ENCODE measurements at places on chromosomes 5 and 9.

- DNase-seq: no peak
These were observed 23.0 kb downstream of the FRRS1L start for GRCh38 chr9:109143881-109144562.

GRCh38 chr9:105861972-105862371 is 167.6 kb downstream of the TMEM38B start:
- DNase-seq: no peak

- no peak for DNase-seq
These were observed 446 bp downstream of the NXNL2 start for GRCh38 chr9:88535226-88536022.

- DNase-seq: no peak
These were observed 1.1 kb downstream of the LARP1 start for GRCh38 chr5:154756009-154756867.

DNA sequence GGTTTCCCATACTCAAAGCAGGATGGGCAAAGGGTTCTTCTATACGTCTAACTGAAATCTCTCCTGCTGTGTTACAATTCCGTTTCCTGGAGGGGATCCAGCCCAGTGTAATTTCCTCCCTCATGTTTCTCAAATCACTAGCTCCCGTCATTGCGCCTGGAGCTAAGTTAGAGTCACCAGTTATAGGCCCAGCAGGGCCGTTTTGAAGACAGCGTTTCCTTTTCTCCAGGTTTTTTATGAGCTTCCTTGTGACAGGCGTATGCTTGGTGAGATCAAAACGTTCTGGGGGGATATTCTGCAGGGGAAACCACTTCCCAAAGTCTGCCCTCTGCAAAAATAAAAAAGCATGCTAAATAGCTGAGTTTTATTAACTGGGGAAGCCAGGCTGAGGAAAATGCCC is 53.0 kb upstream of the WWC1 start:
- no peak for DNase-seq

DNA sequence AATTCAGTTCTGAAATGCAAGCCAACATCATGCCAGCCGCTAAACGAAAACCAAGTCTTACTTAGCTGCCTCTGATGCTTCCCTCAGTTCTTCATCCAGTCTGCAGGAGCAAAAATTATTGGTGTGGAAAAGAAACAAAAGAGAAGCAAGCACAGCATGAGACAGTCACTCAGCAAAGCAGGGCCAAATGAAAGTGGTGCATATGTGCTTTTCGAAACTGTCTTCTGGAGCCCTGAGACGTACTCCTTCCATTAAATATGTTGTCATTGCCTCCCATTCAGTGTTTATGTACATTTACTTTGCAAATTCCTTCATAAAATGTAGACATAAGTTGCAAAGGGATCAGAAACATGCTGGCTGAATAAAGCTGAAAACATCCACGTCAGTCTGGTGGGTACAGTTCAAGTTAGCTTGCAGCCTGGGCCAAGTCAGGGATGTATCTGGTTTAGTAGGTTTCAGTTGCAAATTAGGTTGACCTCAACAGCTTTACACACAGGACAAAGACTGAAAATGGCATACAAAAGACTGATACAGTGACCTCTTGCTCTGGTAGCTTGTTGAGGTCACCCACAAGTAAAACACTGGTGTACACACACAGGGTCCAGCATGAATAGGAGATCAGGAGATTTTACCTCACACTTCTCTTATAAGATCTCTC is 139.7 kb upstream of the PCA3 start:
- no peak for DNase-seq

- no peak for DNase-seq
These were observed 12.2 kb upstream of the ALDH1B1 start for GRCh38 chr9:38380230-38380871.

GRCh38 chr5:156460471-156460870 is 133.5 kb downstream of the SGCD start:
- DNase-seq: no peak

GRCh38 chr9:8429768-8430167 is 630.2 kb upstream of the DMAC1 start:
- no peak for DNase-seq

DNA sequence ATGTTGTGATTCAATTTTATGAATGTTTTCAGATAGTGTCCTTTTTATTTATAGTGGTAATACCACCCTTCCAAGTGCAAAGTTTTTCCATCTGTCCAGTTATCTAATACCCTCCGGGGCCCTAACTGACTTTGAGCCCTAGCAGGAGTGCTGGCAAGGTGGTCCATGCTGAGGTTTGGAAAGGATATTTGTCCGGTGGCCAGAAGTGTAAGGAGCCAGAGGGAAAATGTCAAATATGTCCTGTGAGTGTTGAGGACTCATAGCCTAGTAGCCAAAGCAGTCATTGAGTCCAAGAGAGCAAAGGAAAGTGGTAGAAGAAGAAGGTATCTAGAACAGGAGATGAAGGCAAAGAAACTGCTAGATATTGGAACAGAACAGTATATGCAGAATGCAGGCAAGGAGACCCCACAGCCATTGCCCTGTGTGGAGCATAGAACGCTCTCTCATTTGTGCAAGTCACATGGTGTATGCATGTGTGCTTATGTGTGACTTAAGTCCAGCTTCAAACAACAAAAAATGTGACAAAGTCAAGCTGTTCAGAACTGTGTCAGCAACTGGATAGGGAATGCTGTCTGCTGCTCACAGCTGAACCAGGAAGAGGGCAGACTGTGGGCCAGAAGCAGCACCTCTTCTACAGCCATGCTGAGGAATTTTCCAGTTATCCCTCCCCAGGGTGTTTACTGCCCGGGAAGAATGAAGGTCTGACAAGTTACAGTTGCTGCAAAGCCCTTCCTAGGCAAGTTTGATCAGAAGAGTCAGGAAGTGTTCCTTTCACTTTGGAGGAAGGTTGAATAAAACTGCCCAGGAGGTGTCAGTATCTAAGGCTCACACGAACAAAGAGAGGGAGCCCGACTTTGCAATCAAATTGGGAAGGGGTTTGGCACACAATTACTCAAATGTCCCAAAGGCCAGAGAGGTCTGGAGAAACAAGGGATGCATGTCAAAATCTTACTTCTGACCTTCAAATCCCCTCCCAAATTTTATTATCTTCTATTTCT is 463.3 kb upstream of the DMAC1 start:
- no peak for DNase-seq

DNA sequence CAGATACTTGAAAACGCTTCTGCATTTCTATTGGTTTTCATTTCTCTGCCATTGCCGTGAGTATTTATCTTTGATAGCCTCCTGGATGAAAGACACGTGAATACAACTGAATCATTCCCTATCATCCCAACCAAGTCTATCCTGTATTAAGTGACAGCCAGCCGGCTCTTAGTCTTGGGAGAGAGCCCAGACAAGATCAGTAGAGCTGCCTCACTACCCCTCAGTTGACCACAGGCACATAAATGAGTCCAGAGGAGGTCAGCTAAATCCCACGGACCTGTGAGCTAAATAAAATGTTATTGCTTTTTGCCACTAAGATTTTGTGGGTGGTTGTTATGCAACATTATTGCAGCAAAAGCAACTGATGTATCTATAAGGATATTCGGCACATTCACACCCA is 639.0 kb upstream of the ACO1 start:
- DNase-seq: no peak

DNA sequence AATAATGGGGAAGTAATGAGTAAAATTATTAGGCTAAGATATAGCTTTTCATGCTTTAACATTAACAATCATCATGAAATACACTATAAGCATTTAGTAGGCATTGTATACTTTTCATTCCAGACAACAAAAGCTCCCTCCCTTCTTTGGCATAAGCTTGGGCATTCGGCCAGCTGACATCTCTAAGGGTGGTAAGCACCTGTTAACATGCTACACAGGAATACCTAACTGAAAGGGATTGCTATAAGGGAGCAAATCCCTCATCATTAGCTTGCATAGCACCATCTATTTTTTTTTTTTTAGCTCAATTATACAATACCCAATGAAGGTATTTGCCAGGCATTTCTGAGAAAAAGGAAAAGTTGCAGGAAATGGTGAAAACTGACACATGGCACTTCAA is 16.6 kb downstream of the STRBP start:
- no peak for DNase-seq

- DNase-seq: no peak
These were observed 14.7 kb downstream of the MTAP start for GRCh38 chr9:21817176-21817575.

DNA sequence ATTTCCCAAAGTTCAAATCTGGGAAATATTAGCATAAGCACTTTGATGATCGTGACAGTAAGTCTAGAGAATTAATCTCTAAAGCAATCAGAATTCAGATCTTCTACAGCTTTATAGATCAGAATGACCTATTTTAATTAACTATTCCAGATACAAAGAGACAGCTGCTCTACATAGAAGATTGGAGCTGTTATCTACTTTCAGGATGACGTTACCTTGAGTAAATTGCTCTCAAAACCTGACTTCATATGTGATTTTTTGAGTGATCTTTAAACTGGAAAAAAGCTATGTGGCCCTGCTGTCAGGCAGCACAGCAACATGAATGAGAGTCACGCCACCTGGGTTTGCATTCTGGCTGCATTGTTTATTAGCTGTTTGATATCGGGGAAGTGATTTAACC is 259.9 kb upstream of the CDH6 start:
- DNase-seq: no peak

DNA sequence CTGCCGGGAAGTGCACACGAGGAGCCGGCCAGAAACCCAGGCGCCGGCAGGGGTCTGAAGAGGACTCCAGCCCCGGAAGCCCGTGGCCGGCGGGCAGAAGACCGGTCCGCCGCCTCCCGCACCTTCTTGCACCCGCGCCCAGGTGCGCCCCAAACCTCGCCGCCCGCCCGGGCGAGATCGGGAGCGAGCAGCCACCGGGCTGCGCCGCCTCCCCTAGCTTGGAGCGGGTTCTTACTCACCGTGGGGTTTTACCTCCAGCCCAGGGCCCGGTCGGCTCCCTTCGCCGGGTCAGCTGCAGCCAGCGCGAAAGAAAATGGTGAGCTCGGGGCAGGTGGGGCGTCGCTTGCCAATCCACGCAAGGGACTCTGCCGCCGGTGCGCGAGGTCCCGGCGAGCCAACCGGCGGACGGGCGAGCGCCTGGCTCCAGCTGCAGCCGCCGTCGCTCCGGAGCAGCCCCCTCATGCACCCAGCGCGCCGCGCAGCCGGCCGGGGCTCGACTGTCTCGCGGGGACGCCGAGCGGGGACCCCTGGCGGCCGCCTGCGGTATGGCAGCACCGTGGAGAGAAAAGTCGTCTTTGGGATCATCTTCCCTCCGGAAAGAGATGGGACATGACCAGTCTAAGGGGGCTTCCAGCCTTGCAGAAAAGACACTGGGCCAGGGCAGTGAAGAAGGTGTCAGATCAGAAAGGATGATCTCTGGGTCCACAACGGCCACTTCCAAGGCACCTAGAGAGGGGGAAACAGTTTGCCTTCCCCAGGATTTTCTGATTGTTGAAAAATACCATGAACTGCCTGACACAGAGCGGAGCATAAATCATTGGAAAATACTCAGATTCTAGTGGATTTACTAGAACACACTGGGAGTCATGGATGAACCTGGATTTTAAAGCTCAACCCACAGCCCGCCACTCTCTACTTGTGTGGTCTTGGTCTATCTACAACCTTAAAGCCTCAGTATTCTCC is at the start of gene MOB3B:
TSS of gene MOB3B (minus strand) at position 499 of the 963 bp plus-strand sequence. CDS start 74,264 bp downstream, outside the sequence.
- DNase-seq: peak; percentile 84

DNA sequence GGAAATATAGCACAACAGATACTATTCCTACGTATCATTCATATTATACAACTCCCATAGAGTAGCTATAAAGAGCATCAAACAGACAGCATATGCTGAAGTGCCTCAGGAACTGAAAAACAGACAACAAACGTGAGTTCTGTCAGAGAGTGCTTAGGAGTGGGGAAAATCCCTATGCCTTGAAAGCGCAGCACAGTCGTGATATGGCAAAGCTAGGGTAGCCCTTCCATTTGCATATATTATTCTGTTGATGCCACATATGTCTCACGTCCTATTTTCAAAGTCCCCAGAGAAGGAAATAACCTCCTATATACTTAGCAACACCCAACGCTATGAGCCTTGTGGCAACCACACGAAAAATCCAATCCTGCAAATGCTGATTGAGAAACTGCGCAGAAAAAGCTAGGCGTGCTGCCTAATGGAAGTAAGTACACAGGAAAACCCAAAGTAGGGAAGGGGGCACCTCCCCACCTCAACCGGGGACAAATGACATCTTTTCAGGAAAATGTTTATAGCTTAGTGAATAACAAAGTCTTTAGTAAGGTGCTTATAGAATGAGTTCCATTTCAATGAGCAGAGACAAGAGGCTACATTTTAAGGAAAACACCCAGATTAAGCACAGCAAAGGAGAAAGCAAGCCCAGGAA is 105.1 kb downstream of the MED10 start:
- DNase-seq: no peak

GRCh38 chr5:137668637-137669036 is 67.3 kb downstream of the KLHL3 start:
- DNase-seq: no peak

DNA sequence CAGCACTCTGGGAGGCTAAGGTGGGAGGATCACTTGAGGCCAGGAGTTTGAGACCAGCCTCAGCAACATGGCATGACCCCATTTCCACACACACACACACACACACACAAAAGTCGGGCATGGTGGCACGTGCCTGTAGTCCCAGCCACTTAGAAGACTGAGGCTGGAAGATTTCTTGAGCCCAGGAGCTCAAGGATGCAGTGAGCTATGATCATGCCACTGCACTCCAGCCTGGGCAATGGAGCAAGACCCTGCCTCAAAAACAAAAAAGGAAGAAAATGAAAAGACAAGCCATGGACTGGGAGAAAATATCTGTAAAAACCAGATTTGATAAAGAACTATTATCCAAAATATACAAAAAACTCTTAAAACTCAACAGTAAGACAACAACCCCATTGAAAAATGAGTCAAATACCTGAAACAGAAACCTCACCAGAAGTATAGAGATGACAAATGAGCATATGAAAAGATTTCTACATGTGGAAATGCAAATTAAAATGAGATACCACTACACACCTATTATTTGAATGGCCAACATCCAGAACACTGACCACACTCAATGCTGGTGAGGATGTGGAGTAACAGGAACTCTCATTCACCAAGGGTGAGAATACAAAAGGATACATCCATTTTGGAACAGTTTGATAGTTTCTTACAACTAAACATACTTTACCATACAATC is 24.7 kb downstream of the DNAJA1 start:
- no peak for DNase-seq

GRCh38 chr9:116390303-116391228 is 237.0 kb downstream of the PAPPA start:
- no peak for DNase-seq

GRCh38 chr9:124258607-124259157 is 933 bp downstream of the NEK6 start:
- DNase-seq: no peak

- no peak for DNase-seq
These were observed 45.4 kb downstream of the PTTG1 start for GRCh38 chr5:160466889-160467554.

DNA sequence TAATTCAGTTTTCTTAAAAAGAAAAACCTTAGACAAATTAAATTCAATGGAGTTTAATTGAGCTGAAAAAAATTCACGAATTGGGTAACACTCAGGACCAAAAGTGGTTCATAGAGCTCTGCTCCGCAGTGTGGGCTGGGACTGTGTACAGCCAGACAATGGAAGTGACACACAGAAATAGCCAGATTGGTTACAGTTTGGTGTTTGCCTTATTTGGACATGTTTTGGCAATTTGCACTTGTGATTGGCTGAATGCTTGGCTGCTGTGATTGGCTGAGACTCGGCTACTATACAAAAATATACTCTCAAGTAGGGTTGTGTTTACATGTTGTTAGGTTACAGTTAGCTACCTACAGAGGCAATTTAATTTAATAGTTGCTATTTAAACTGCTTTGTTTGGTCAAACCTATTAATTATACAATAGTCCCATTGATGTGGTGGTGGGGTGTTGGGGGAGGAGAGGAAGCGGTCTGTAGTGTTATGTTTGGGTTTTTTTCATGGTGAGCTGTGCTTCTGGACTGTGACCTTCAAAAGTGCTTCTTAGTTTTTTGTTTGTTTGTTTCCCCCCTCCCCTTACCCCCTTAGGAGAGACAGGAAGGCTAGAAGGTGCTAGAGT is 95.2 kb downstream of the CNTLN start:
- DNase-seq: no peak
